ENCODE measurements at places on chromosomes 16 and 17.

- DNase-seq = peak; percentile 70
Measured at GRCh38 chr16:85416228-85417109, 196.7 kb upstream of the GSE1 start.

DNA sequence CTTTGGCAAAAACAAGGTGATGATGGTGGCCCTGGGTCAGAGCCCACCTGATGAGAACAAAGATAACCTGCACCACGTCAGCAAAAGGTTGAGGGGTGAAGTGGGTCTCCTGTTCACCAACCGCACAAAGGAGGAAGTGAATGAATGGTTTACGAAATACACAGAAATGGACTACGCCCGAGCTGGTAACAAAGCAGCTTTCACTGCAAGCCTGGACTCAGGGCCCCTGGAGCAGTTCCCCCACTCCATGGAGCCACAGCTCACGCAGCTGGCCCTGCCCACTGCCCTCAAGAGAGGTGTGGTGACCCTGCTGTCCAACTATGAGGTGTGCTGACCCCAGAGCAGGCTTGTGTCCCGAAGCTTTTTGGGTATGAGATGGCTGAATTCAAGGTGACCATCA is 29.7 kb upstream of the DLX4 start:
- no peak for DNase-seq

- DNase-seq = no peak
Measured at GRCh38 chr16:68737046-68737729, at the start of gene CDH1. TSS of gene CDH1 (plus strand) at chr16:68737292. CDS start at chr16:68737416, 124 bp downstream.

- no peak for DNase-seq
Measured at GRCh38 chr17:82696259-82696658, 2.2 kb downstream of the RAB40B start.

- no peak for DNase-seq
Measured at GRCh38 chr16:67163164-67163998, 1.2 kb upstream of the HSF4 start.

DNA sequence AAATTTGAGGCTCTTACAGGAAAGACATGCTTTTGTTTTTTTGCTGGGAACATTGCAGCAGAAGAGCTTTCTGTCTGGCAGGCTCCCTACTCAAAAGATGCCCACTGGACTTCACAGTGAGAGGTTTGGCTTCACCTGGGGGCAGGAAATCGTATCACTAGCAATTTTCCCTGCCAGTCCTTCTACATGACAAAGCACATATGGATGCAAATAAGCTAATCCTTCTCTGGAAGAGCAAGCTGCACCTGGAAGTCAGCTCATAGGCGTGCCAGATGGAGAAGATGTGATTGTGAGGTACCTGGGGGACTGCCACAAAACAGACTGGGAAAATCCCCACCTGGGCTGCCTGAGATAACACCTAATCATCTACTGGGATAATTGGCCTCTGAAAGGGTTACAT is 195.0 kb upstream of the CPHXL start:
- no peak for DNase-seq

DNA sequence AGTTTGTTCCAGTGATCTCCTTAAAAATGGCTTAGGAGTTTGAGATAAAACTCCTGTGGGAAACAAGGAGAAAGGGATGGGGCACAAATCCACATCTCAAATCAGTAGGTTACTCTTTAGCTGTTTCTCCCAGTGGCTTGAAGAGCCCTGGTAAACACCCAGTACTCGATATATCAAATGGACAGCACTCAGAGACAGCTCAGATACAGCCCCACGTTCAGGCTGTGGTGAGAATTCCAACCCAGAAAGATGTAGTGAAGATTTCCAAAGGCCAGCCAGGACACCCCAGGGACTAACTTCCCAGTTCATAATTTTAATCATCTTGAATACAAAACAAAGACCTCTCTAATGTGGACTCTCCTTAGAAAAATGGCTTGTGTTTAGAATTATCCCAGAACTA is 6.4 kb upstream of the VEZF1 start:
- no peak for DNase-seq

GRCh38 chr17:29619251-29619650 is 3.5 kb downstream of the CORO6 start:
- DNase-seq = no peak

DNA sequence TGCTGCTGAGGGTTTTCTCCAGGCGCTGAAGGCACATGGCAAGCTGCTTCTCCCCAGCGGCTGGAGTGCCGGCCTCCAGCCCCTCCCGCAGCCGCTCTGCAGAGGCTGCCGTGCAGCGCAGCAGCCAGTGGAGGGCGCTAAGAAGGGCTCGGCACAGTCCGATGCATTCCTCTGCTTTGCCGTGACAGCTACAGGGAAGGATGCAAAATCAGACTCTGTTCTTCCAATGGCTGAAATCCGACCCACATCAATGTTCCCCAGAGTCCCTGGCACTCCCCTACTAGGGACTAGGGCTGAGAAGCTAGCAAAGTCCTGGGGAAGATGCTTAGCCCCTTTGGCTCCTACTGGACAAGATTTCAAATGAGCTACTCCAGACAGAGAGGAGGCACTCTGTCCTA is 19.0 kb downstream of the MED24 start:
- no peak for DNase-seq

DNA sequence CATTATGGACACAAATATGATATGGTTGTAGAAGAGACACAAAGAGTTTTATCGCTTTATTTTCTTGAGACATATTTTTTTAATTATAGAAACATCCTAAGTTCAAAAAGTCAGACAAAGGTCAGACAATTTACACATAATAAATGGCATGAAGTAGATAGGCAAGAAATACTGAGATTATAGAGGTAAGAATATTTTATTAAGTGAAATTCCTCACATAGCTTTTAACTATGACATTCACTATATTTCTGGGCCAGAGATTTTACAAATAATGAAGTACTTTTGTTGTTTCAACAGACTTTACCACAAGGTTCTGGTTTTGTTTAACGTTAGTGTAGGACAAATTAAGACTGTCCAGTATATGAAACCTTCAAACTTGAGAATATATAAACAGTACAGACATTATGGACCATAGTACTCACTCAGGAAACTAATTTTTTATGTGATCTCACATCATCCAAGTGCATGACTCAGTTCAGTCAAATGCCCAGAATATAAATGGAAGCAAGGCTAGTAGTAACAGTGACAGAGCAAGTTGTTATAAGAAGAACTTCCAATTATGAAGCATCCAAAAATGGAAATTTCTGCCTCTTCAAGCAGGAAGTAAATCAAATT is 394.8 kb downstream of the KCNJ2 start:
- DNase-seq = no peak

GRCh38 chr17:7380855-7381683 is at the start of gene TNK1:
TSS of gene TNK1 (plus strand) at chr17:7381089. CDS start at chr17:7382927, 1,838 bp downstream.
- no peak for DNase-seq

All from stimulated activated CD8-positive, alpha-beta memory T cell treated with anti-CD3 and anti-CD28 coated beads, Interleukin-4, amount 100 ng/mL, for 24 hours (primary cell).